ENCODE measurements at places on chromosomes 1 and 21.

GRCh38 chr21:38639571-38640354, 141.5 kb upstream of the ERG start:
- DNase-seq = no peak
- H3K4me3 ChIP-seq = no peak overlapping the region
- no peak overlapping the region for H3K27ac ChIP-seq
- H3K36me3 ChIP-seq = no peaks in the 10 kb centered on the region
- H3K4me1 ChIP-seq = no peaks in the 10 kb centered on the region
- no peaks in the 10 kb centered on the region for H3K27me3 ChIP-seq

DNA sequence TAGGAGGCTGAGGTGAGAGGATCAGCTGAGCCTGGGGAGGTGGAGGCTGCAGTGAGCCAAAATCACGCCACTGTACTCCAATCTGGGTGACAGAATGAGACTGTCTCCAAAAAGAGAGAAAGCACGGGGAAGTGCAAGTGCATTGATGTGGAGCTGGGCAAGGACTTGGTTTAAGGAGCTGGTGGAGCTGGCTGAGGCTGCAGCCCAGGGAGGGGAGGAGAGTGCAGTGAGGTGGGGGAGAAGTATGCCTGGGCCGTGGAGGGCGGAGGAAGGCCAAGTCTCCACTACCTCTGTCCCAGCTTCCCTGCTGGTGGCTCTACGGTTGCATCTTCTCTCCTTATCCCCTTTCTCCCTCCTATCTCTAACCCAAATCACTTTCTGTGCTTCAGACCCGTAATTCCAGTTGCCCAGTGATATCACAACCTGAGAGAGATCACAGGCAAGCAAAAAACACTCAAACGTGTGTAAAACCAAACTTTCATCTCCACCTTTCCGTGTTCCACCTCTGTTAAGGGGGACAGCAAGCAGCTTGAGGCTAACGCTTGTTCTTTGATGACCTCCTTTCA, 11.1 kb downstream of the TOR3A start:
- H3K4me1 ChIP-seq = no peaks in the 10 kb centered on the region
- no peaks in the 10 kb centered on the region for H3K27me3 ChIP-seq
- peaks cover 91% of the 10 kb centered on the region for H3K36me3 ChIP-seq
- no peak overlapping the region for H3K27ac ChIP-seq
- H3K4me3 ChIP-seq = no peak overlapping the region

DNA sequence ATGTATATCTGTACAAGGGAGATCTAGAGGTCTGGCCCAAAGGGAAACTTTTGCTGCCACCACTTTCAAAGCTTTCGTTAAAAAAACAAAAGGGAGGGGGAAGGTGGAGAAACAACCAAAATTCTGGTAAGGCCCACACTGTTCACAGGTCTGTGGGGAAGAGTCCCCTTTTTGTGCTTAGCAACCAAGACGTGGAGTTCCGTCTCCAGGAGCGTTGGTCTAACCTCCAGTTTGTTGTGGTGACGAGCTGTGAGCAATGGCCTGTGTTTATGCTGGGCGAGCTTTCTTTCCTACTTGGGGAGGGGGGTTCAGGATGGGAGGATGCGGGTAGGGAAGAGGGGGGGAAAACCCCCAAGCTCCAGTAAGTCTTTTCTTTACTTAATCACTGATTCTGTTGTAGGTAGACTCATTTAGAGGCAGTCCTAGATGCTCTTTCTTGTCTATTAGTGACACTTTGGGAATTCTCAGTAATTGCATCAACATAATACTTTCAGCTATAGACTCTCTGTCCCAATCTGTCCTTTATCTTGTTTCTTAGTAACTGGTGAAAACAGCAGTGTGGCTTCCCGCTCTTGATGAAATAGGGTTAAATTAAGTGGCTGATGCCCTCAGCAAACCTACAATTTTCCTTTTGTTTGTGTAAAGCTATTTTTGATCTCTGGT, 1.5 kb downstream of the HIPK1 start:
- H3K36me3 ChIP-seq = no peaks in the 10 kb centered on the region
- no peaks in the 10 kb centered on the region for H3K27me3 ChIP-seq
- peaks cover 5% of the 10 kb centered on the region for H3K4me1 ChIP-seq
- DNase-seq = peak; percentile 32
- peak overlapping the region; percentile 54 for H3K4me3 ChIP-seq

DNA sequence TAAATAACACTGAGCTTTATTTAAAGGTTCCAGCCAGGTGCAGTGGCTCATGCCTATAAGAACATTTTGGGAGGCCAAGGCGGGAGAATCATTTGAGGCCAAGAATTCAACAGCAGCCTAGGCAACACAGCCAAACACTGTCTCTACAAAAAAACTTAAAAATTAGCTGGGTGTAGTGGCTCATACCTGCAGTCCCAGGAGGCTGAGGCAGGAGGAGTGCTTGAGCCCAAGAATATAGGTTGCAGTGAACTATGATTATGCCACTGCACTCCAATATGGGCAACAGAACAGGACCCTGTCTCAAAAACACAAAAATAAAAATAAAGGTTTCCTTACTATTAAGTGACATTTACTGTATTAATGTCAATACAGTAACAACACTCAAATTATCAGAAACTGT, 2.1 kb downstream of the TAF12 start:
- no peaks in the 10 kb centered on the region for H3K27me3 ChIP-seq
- H3K36me3 ChIP-seq = no peaks in the 10 kb centered on the region
- no peak overlapping the region for H3K4me3 ChIP-seq
- H3K4me1 ChIP-seq = peaks cover 4% of the 10 kb centered on the region
- H3K27ac ChIP-seq = no peak overlapping the region

GRCh38 chr1:48692235-48692634, 84.5 kb downstream of the BEND5 start:
- no peaks in the 10 kb centered on the region for H3K27me3 ChIP-seq
- H3K36me3 ChIP-seq = no peaks in the 10 kb centered on the region
- DNase-seq = no peak
- no peak overlapping the region for H3K4me3 ChIP-seq
- H3K27ac ChIP-seq = no peak overlapping the region

GRCh38 chr1:31980835-31981455, 32.7 kb upstream of the KHDRBS1 start:
- no peak overlapping the region for H3K4me3 ChIP-seq
- no peaks in the 10 kb centered on the region for H3K36me3 ChIP-seq
- no peaks in the 10 kb centered on the region for H3K27me3 ChIP-seq
- peaks cover 3% of the 10 kb centered on the region for H3K4me1 ChIP-seq
- DNase-seq = no peak

- peaks cover 2% of the 10 kb centered on the region for H3K4me1 ChIP-seq
- no peak overlapping the region for H3K27ac ChIP-seq
- no peak for DNase-seq
- no peak overlapping the region for H3K4me3 ChIP-seq
- no peaks in the 10 kb centered on the region for H3K27me3 ChIP-seq
Observed at GRCh38 chr1:107175102-107175909, 34.5 kb downstream of the NTNG1 start.

DNA sequence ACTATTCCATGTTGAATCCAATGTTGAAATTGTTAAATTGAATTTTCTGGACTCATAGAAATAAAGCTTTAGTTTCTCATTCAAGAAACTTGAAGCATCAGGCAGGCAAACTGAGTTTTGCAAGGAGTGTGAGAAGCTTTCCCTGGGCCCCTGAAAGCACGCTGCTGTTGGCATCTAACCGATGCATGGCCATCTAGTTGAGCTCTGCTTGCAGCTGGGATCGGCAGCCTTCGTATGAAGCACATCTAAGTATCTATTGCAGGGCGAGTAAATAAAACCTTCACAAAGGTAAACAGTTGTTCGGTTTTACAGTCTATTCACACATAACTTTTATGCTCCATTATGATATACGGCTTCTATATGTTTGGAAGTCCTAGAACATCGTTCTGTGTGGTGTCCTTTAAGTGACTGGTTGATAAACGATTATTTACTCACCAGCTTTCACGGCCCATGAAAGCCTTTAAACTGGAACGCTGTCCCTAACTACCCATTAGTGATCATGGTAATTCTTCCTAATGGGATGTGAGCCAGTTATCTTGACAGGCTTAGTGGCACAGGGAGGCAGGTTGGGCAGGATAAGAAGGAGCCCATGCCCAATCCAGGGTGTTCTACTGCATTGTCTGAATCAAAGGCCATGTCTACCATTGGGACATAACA, 71.7 kb downstream of the SEC16B start:
- H3K4me1 ChIP-seq = peaks cover 3% of the 10 kb centered on the region
- no peak for DNase-seq
- H3K36me3 ChIP-seq = no peaks in the 10 kb centered on the region
- no peak overlapping the region for H3K27ac ChIP-seq

- no peaks in the 10 kb centered on the region for H3K27me3 ChIP-seq
- H3K4me1 ChIP-seq = no peaks in the 10 kb centered on the region
- H3K36me3 ChIP-seq = no peaks in the 10 kb centered on the region
- no peak overlapping the region for H3K27ac ChIP-seq
- DNase-seq = no peak
Observed at GRCh38 chr21:21806711-21807597, 808.7 kb downstream of the NCAM2 start.

GRCh38 chr1:35369922-35370671, 101.6 kb downstream of the ZMYM4 start:
- no peaks in the 10 kb centered on the region for H3K27me3 ChIP-seq
- H3K4me1 ChIP-seq = no peaks in the 10 kb centered on the region
- no peaks in the 10 kb centered on the region for H3K36me3 ChIP-seq
- H3K4me3 ChIP-seq = no peak overlapping the region

DNA sequence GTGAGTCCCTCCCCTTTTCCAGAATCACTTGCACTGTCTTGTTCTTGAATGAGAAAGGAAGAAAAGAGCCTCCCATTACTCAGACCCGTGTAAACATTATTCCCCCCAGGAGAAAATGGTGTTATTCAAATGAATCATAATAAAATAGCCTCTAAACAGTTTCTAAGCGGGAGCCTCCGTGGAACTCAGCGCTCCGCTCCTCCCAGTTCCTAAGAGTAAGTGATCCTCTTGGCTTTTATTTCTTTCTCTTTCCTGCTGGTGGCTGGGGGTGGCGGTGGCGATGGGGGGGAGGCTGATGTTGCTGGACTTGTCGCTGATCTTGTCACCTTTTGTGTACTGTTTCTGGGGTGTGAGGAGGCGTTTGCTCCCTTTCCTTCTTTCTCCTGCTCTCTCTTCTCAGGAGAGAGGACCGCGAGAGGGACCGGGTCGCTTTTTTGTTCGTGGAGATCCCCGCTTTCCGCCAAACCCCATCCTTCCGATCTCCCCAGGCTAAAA, 781 bp downstream of the PROX1 start:
- peaks cover 10% of the 10 kb centered on the region for H3K27me3 ChIP-seq
- no peak for DNase-seq
- peak overlapping the region; percentile 83 for H3K4me3 ChIP-seq
- peaks cover 25% of the 10 kb centered on the region for H3K4me1 ChIP-seq
- no peak overlapping the region for H3K27ac ChIP-seq
- H3K36me3 ChIP-seq = no peaks in the 10 kb centered on the region

DNA sequence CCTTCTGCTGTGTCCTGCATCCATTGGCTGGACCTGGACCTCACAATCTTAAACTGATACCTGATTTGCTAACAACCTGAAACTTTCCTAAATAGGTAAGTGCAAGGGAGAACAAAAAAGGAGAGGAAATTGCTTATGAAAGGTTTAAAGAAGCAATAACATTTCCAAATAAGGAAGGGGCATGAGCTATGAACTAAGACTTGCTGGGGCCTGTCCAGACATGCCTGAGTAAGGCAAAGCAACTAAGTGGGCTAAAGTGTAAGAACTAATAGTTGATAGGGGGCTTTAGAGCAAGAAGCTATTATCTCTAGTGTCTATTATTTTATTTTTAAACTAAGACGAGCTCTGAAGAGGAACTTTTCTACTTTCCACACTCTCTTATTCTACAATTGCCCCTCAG, 11.6 kb downstream of the JMJD4 start:
- H3K27me3 ChIP-seq = no peaks in the 10 kb centered on the region
- no peak for DNase-seq
- H3K36me3 ChIP-seq = no peaks in the 10 kb centered on the region
- H3K4me1 ChIP-seq = peaks cover 3% of the 10 kb centered on the region

DNA sequence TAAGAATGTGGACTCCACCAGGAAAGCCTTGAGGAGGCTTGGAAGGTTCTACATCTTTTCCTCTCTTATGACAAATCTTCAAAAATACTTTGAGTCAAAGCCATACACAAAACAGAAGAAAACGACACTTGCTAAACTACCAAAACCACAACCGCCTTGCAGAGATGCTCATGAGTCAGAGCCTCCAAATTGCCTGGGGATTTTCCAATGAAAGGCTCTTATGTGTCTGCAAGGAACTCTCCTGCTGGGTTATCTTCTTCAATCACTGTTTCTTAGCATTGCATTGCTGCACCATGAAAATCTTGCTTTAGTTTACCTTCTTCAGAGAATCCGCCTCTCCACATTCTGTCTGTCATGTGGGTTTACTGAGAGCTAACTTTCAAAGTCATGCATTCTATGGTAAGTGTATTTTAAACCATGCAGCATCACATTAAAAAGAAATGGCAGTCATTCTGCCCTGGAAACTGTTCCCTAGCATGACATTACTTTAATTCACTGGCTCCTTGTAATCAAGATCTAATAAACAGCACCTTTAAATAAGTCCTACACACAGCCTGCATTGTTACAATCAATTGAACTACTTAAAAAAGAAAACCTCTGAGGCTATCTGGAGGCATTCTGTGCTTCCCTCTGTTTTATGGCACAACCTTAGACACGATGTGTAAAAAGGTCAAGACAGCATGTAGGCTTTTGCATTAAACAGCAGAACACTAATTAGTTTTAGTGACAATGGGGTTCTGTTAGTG, 210.0 kb upstream of the FOXD3 start:
- no peaks in the 10 kb centered on the region for H3K4me1 ChIP-seq
- no peaks in the 10 kb centered on the region for H3K27me3 ChIP-seq
- no peak for DNase-seq
- no peak overlapping the region for H3K4me3 ChIP-seq

DNA sequence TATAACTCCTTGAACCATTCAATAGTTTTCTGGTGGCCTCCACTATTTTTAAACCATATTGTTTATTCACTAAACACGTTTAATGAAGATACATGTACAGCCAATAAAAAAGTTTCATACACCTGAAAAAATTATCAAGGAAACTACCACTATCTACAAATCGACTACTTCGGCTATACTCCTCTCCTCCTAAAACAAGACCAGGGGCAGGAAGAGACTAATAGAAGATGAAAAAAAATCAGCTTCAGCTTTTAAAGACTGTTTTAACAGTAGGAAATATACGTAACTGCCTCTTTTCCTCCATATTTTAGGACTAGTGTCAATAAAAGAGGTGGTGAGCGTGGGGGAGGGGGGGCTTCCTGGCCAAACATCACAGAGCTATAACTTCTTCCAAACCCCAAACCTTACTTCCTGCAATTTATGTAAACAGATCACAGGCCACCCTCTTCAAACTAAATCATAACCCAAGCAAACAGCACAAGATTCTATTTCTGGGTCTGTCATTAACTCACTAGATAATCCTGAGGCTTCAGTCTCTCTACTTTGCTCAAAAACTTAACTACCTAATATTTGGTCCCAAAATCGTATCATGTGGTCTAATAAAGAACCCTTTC, 15.1 kb downstream of the FOXJ3 start:
- no peak for DNase-seq
- H3K27ac ChIP-seq = no peak overlapping the region
- H3K4me1 ChIP-seq = peaks cover 5% of the 10 kb centered on the region
- H3K27me3 ChIP-seq = no peaks in the 10 kb centered on the region
- no peak overlapping the region for H3K4me3 ChIP-seq

GRCh38 chr1:91346824-91347223, 57.8 kb downstream of the HFM1 start:
- H3K27me3 ChIP-seq = no peaks in the 10 kb centered on the region
- H3K27ac ChIP-seq = no peak overlapping the region
- peaks cover 8% of the 10 kb centered on the region for H3K36me3 ChIP-seq
- DNase-seq = no peak
- H3K4me1 ChIP-seq = no peaks in the 10 kb centered on the region

All from neuronal stem cell (in vitro differentiated cells).